ENCODE measurements at places on chromosomes 1 and 21. TPM values are rescaled to one million over a fixed set of nuclear protein-coding genes. Genes with fewer than 3 reads are reported as not detected.

DNA sequence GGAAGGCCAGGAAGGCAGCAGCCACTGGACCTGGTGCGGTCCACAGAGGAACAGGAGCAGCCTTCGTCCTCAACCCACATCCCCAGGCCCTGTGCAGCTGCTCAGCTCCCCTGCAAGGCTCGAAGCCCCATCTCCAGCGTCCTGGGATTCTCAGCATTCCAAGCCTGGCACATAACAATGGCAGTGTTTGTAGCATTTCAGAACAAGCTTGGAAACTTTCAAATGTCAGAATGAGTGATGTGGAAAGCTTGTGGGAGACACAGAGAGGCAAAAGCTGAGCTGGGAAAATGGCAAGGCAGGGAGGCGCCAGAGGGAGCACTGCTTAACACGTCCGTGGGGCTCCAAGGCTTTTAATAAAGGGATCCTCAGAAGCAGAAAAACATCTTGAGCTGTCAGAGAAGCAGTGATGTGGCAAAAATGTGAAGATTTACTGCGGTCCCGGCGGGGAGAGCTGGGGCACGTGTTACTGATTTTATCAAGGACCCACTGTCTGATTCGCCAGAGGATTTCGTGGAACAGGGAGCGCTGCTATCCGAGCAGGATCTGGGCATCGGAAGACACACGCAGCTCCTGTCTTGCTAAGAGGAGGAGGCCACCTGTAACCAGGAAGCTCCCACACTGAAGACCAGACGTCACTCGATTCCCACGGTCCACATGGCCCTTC lies 38.1 kb downstream of the TOMM20 start:
- no peak for DNase-seq

DNA sequence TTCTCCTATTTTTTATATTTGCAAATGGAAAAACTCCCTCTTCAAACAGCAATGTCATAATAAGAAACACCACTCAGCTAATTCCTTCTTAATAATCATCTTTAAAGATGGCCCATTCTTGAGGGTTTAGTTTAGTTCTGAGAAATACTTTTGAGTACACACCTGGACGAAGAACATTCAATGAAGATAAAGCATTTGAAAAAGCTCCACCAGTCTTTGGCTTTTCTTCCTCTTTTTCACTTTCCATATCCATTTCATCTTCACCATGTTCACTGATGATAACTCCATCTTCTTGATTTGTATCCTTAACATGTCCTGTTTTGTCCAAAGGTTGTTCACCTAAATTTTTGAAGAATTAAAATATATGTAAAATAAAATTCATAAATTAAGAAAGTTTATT lies 7.4 kb downstream of the PAXBP1 start:
- no peak for DNase-seq

GRCh38 chr1:4327142-4327541 lies 327.3 kb upstream of the AJAP1 start:
- no peak for DNase-seq

GRCh38 chr1:56562891-56563452 lies 16.4 kb downstream of the PLPP3 start:
- no peak for DNase-seq

- no peak for DNase-seq
These were observed 12.4 kb downstream of the ALX3 start for GRCh38 chr1:110057963-110058518.

DNA sequence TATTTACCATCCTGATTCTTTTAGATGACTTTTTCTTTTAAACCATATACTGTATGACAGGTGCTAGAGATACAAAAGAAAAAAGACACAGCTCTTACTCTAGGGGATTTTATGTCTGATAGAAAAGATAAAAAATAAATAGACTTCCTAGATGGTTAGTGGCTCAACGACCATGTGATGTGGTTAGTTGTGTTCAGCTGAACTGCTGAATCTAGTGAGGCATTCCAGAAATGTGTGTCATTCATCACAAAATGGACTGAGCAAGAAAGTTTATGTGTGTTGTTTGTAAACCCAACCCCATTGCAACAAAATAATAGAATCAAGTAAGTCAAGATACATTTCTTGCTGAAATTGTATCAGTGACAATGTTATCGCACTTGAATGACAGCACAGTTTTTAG lies 205.8 kb upstream of the LYPLAL1 start:
- DNase-seq = no peak

DNA sequence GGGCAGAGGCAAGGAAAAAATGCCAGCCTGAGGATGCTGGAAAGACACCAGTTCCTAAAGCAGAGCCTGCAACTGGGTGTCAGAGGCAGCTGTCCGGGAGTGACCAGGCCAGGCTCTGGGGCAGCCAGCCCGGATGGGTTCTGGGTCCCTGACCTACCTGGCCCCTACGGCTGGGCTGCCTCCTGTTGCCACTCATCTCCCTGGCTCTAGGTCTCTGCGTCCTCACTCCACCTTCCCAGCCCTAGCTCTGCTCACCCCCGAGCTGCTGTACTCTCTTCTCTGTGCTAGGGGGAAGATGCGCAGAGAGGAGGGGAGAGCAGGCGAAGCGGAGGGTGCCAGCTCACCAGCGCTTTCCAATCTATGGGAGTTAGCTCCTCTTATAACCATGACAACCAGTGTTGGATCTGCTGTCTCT lies 9.0 kb downstream of the ARHGEF2 start:
- DNase-seq = no peak

DNA sequence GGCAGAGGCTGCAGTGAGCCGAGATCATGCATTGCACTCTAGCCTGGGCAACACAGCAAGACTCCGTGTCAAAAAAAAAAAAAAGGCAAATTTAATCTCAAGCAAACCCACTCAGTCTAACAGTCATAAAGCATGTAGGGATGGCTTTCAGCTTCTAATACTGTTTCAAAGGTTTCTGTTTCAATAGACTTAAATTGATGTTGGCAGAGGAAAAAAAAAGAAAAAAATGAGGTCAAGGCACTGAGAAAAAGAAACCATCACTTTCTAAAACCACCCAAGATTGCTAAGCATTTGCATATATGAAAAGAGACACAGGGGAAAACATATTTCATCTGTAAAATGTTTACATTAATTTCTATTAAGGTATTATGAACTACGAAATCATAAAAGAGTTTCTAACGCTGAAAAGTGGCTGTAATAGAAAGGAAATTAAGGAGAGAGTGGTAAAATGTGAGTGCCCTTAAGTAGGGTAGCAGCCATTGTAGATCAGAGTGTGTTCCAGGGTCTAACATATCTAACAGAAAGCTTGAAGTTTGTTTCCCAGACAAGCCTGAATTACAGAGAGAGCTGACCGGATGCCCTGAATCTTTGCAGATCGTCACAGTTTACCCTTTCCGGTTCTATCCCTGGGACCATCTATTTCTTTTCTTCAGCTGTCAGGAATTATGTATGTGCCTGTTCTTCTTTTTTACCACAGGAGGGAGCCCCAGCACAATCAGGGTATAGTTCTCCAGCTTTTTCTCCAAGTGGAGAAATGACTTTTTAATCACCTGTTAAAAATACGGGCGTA lies 70.0 kb downstream of the PLD5 start:
- peak; percentile 19 for DNase-seq

DNA sequence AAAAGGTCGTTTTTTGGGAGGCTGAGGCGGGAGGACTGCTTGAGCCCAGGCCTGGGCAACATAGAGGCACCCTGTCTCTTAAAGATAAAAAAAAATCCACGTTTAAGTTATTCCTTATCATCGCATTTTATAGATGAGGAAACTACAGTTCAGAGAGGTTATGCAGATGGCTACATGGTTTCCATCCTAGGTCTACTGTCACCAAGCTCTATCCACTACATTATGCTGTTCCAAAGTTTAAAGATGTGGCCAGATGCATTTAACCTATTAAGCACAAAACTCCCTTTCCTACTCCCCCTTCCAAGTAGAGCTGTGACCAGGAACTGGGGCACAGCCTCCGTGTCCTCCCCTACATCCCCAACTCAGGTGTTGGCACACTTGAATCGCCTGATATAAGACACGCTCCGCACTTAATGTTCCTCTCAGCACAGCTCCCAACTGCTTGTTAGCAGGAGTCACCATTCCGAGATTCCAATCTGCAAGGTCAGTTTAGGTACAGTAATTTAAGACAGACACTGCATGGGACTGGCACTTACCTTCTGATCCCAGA lies 1.3 kb downstream of the TAF5L start:
- DNase-seq = no peak

- DNase-seq = peak; percentile 85
These were observed 129.2 kb downstream of the RGS21 start for GRCh38 chr1:192445839-192446489.

The EFNA1 gene
- 13.1 TPM for total RNA-seq

The RAB13 gene
- total RNA-seq = 37.6 TPM
